ENCODE measurements at places on chromosomes 2 and 18. TPM values are rescaled to one million over a fixed set of nuclear protein-coding genes. Genes with fewer than 3 reads are reported as not detected.

PLEK gene
- polyA plus RNA-seq, result 3.0 TPM

REG3G gene
- not detected for polyA plus RNA-seq

SLC19A3 gene
- polyA plus RNA-seq, result not detected

GALNT3 gene
- polyA plus RNA-seq, result 1.1 TPM

ITPRIPL1 gene
- 0.47 TPM for polyA plus RNA-seq
